ENCODE measurements at places on chromosomes 13 and 19.

- peak; percentile 81 for DNase-seq
Measured at GRCh38 chr19:18091217-18091608, 4.5 kb upstream of the IL12RB1 start.

- no peak for DNase-seq
Measured at GRCh38 chr19:50321831-50322230, 7.3 kb downstream of the KCNC3 start.

DNA sequence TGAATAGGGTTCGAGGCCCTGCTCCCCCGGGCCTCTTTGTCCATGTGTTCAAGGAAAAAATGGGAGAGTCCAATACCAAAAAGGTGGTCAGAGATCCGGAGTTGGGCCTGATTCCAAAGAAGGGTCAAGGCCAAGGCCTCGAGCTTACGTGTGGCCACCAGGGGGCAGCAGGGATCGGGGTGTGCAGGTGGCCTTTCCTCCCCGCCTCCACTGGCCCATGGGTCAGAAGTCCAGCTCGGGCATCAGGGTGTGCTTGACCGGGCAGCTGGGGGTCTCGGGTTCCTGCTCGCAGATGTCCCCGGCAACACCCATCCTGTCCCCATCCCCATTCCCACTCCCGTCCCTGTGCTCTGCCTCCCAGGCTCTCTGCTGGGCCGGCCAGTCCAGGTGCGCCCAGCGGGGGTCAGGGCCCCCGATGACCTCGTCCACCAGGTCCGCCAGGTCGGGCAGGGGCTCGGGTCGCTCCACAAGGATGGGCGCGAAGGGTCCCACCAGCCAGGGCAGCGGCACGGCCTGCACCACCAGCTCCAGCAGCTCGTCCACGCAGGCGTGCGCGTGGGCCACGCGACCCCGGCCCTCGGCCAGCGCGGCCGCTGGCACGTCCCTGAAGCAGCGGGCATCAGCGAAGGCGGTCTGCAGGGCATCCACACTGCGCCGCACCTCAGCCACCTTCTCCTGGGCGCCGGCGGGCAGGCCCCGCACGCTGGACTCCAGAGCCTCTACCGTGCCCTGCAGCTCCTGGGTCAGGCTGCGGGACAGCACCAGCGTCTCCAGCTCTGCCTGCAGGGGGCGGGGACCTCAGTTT, 5.2 kb upstream of the PLIN4 start:
- peak; percentile 38 for DNase-seq

GRCh38 chr19:28456252-28456651, 756.7 kb downstream of the UQCRFS1 start:
- no peak for DNase-seq

- DNase-seq = peak; percentile 21
Measured at GRCh38 chr13:50587645-50588373, 255.7 kb downstream of the DLEU7 start.

DNA sequence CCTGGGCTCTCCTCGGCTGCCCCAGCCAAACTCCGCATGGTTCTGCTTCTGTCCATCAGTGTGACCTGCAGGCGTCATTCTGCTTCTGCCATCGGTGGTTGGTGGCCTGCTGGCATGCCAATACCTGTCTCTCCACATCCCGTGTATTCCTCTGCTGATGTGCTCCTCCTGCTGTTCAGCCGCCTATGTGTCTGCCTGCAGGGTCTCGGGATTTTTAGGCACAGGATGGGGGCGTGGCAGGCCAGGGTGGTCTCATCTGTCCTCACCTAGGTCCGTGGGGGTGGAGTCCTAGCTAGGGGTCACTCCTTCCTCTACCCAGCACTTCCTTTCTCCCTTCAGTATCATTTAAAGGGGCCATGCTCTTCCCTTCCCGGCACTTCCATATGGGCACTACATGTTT, 33.0 kb upstream of the SGCG start:
- DNase-seq = no peak

- no peak for DNase-seq
Measured at GRCh38 chr13:93025984-93026383, 200.6 kb upstream of the GPC6 start.

- DNase-seq = peak; percentile 89
Measured at GRCh38 chr13:26784704-26785639, 24.4 kb upstream of the GPR12 start.

- no peak for DNase-seq
Measured at GRCh38 chr19:33503433-33504057, 18.0 kb downstream of the PEPD start.

GRCh38 chr13:99237981-99238662, 20.1 kb downstream of the GPR18 start:
- DNase-seq = no peak

- peak; percentile 73 for DNase-seq
Measured at GRCh38 chr19:48997972-48998371, 4.3 kb downstream of the RUVBL2 start.

DNA sequence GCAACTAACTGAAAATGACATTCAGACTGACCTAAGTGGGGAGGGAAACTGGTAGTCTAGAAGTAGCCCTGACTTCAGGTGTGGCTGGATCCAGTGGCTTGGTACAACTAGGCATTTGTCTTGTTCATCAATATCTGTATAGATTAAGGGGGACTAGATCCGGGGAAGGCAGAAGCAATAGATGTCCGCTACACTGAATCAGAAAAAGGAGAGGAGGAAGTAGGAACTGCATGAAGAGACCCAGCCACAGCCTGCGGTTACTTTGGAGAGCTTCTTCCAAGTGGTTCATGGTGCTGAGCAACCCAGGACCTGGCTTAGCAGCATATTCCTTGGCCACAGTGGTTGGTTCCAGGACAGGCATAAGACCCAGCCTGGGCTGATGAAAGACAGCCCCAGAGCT, 9.9 kb upstream of the PRODH2 start:
- DNase-seq = peak; percentile 44

- DNase-seq = no peak
Measured at GRCh38 chr13:46267166-46267565, 55.4 kb downstream of the LRRC63 start.

DNA sequence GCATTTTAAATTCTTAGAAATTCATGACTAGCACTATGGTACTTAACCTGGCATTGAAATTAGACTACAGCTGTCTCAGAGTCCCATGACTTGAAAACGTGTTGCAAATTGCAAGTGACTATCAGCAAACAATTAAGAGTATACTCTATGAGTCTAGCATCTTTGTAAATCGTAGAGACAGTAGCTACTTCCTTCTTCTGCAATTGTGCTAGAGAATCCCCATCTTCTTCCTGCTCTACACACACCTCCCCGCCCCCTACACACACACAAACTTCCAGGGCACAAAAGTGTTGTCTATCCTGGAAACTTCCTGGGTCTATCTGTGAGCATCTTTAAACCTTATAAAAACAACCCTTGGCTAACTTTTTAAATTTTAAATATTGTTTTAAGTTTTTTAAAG, 35.2 kb upstream of the MIR17HG start:
- no peak for DNase-seq

GRCh38 chr19:29015569-29015968, 197.4 kb downstream of the UQCRFS1 start:
- DNase-seq = no peak

DNA sequence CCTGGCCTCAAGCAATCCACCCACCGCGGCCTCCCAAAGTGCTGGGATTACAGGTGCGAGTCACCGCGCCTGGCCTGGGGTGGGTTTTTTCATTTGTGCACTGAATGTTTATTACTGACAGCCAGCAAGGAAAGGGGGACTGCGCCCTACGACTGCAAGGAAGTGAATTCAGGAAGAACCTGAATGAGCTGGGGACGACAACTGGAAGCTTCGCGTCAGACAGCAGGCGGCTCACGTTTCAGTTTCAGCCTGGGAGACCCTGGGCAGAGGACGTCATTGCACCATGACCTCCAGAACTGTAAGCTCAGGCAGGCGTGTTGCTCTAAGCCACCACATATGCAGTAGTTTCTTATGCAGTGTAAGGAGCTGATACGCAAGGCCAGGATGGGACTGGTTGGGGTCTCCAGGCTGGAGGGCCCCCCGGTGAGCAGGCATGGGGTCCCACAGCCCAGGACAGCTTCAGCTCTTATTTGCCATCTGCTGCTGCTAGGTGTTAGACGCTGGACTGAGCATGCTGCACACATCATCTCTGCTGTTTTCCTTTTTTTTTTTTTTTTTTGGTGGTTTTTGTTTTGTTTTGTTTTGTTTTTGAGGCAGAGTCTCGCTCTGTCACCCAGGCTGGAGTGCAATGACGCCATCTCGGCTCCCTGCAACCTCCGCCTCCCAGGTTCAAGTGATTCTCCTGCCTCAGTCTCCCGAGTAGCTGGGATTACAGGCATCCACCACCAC, 66.6 kb downstream of the GADD45B start:
- peak; percentile 51 for DNase-seq

DNA sequence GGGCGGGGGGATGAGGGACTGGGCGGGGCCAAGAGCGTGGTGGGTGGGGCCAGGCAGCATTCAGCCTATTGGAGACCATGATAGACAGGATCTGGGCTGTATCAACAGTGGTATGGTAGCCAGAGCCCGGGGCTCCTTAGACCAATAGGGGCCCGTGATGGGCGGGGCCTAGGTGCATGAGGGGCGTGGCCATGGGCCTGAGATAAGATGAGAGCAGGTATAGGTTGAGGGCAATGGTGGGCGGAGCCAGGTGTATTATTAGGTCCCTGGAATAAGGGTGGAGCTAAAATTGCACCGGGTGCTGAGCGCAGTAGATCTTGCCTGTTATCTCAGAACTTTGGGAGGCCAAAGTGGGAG, 5.3 kb downstream of the ABCA7 start:
- DNase-seq = peak; percentile 50

DNA sequence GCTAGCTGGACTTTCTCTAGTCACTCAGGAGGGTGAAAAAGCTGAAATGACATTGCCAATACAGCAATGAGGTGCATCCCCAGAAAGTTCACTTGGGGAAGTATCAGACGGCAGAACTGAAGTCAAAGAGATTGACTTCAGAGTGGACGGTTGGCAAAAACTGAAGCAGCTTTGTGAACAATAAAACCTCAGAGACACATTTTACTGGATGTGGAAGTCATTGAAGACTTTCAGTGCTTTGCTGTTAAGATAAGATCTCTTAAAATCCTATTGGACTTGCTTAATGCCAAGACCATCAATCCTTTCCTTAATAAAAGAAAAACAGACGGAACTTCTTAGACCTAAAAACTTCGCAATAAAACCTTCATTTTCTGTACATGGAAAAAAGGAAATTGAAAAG, 103.7 kb downstream of the ABCC4 start:
- DNase-seq = no peak

- DNase-seq = no peak
Measured at GRCh38 chr13:64186503-64187250, 2771.0 kb upstream of the PCDH20 start.

GRCh38 chr13:78562237-78562889, 41.0 kb downstream of the POU4F1 start:
- DNase-seq = no peak

DNA sequence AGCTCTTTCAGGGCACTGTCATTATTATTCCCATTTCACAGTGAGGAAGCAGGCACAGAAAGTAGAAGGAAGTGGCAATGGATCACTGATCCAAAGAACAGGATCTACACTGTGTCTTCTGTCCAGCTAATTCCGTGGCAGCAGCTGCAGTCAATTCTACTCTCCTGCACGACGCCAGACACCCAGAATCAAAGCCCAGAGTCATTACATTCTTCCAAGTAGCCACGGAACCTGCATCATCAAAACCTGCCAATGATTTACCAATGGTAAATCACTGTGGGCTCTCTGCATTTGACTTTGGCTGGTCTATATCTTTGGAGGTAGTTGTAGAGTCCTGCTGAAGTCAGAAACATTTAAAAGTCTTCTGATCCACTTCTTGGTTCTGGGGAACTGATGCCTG, 767.7 kb downstream of the LIG4 start:
- DNase-seq = no peak

DNA sequence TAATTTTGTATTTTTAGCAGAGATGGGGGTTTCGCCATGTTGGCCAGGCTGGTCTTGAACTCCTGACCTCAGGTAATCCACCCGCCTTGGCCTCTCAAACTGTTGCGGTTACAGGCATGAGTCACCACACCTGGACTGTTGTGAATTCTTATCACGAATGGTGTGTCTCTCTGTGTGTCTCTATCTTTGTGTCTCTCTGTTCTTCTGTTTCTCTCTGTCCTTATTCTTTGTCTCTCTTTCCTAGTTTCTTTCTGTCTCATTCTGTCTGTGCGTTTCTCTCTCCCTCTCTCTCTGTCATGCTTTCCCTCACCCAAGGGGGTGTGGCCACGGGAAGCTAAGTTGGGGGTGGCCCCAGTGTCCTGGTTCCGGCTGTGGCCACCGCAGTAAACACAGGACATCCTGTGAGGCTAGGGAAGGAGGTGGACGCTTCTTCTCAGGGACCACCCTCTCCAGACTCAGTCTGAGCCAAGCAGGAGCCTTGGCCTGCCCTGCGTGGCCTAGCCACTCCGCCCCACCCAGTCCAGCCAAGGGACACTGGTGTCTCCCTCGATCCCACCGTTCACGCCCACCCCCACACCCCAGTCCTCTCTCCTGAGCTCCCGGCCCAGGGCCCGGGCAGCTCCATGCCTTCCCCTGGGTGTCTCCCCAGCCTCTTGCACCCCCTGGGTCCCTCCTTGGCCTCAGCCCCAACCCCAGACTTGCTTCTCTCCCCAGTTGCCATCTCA, 3.9 kb upstream of the PRX start:
- DNase-seq = no peak

- peak; percentile 72 for DNase-seq
Measured at GRCh38 chr13:98672947-98673613, 79.4 kb downstream of the SLC15A1 start.

- DNase-seq = no peak
Measured at GRCh38 chr13:96781141-96781540, 213.1 kb downstream of the OXGR1 start.

- DNase-seq = peak; percentile 45
Measured at GRCh38 chr19:46520616-46521015, 24.9 kb upstream of the PNMA8B start.

DNA sequence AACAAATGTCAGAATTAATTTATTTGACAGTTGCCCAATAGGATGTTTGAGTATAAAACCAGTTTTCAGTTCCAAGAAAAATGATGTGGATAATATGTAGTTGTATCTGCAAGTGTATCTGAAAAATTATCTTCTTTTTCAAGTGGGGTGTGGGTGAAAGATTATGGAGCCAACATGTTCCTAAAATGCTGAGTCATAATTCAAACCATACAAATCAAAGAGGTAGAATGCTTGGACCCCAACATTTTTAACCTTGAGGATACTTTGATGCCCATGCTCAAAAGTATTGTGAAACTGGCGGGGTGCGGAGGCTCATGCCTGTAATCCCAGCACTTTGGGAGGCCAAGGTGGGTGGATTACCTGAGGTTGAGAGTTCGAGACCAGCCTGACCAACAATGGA, 54.0 kb upstream of the ZNF724 start:
- DNase-seq = no peak

GRCh38 chr13:27201661-27202060, 30.1 kb upstream of the USP12 start:
- DNase-seq = no peak

DNA sequence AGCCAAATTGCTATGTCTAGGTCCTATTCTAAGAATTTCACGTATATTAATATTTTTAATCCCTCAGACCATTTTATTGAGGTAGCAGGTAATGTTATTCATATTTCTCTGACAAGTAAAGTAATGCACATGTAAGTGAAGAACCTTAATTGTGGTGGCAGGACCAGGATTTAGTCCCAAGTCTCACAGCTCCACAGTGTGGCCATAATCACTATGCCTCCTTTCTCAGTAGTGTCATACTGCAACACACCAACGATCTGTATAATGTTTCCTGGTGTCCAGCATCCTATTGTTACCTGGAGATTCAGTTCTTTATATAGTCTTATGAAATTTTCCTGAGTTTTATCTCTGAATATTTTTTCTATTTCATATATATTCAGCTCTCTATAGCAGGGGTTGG, 340.3 kb downstream of the OLFM4 start:
- no peak for DNase-seq
